ENCODE measurements at places on chromosomes 16 and 17. TPM values are rescaled to one million over a fixed set of nuclear protein-coding genes. Genes with fewer than 3 reads are reported as not detected.

OVCA2 gene
- 38.7 TPM for total RNA-seq

CAVIN1 gene
- 644 TPM for total RNA-seq

TMEM95 gene
- not detected for total RNA-seq

CCL2 gene
- total RNA-seq: 126 TPM

MYCBPAP gene
- under 0.01 TPM for total RNA-seq

FBF1 gene
- 5.3 TPM for total RNA-seq

HASPIN gene
- 3.9 TPM for total RNA-seq

SHMT1 gene
- total RNA-seq: 8.1 TPM

DNA sequence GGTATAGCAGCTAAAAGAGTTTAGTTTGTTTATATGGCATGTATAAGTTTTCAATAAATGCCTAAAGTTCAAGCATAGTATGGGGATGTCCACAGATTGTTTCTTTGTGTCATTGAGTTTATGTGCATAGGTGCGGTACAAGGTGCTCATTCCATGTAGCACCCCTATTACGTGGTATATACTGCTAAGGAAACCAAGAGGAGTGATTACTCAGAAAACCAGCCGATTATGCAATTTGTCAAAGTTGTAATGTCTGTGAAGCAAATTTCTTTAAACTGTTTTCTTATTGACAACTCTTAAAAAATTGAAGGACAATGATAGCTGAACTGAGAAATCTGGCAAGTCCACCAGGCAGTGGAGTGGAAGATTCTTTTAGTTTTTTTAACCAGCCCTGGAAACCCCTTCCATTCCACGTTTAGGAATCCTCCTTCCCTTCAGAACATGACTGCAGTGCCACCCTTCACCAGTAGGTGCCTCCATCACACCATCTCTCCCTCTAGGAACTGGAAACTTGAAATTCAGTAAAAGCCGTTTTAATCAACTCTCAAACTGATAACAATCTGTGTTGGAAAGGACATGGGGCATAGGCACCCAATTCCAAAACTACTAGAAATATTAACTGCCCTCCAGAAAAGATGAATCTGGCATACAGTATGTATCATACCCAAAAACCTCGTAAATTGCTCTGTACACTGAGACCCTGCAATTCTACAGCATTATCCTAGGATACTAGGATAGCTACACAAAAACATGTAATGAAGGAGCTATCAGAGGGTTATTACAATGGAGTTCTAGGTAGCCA is 43.5 kb downstream of the REXO5 start:
- no peak overlapping the region for H3K4me3 ChIP-seq
- H3K27me3 ChIP-seq: no peaks in the 10 kb centered on the region
- no peak overlapping the region for H3K27ac ChIP-seq
- peaks cover 13% of the 10 kb centered on the region for H3K4me1 ChIP-seq

- H3K4me3 ChIP-seq: peak overlapping the region; percentile 13
- H3K27me3 ChIP-seq: no peaks in the 10 kb centered on the region
Observed at GRCh38 chr16:86761111-86762031, 183.0 kb downstream of the FOXL1 start.

- peak overlapping the region; percentile 59 for H3K27ac ChIP-seq
- no peak overlapping the region for H3K4me3 ChIP-seq
- H3K27me3 ChIP-seq: no peaks in the 10 kb centered on the region
- peaks cover 32% of the 10 kb centered on the region for H3K36me3 ChIP-seq
- peaks cover 34% of the 10 kb centered on the region for H3K4me1 ChIP-seq
Observed at GRCh38 chr17:81577278-81578000, 25.3 kb upstream of the FAAP100 start.

- peak overlapping the region; percentile 19 for H3K4me3 ChIP-seq
- H3K27me3 ChIP-seq: no peaks in the 10 kb centered on the region
- peak; percentile 100 for DNase-seq
- H3K4me1 ChIP-seq: peaks cover 19% of the 10 kb centered on the region
Observed at GRCh38 chr17:76671123-76671911, 27.8 kb upstream of the ST6GALNAC1 start.

GRCh38 chr16:4091240-4092012 is 24.8 kb downstream of the ADCY9 start:
- H3K4me1 ChIP-seq: peaks cover 19% of the 10 kb centered on the region
- no peaks in the 10 kb centered on the region for H3K36me3 ChIP-seq

DNA sequence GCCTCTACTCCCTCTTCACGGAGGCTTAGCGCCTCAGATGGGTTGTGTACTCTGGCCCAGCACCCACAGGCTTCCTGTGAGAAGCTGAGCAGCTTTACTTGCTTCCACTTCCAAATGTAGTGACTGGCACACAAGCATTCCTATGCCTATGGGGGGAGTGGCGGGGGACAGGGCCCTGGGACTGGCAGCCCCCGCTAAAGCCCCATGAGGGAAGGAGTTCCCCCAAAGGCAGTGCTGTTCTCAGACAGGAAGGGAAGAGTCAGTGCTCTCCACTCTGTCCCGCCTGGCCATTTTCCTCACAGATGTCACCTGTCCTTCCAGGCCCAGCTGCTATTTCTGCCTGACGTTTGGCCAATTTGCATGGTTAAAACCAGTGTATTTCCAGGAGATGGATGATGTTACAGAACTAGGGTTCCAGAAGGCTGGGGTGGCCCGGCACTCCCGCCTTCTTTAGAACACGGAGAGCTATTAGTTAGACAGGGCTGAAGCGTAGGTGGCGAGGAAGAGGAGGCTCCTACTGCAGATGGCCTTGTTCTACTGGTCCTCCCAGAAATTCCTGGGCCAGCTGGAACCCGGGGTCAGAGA is 83.9 kb upstream of the FBXO47 start:
- H3K4me3 ChIP-seq: no peak overlapping the region
- no peaks in the 10 kb centered on the region for H3K36me3 ChIP-seq
- no peak overlapping the region for H3K27ac ChIP-seq
- DNase-seq: no peak
- no peaks in the 10 kb centered on the region for H3K4me1 ChIP-seq

- H3K36me3 ChIP-seq: no peaks in the 10 kb centered on the region
- H3K27ac ChIP-seq: no peak overlapping the region
- H3K4me1 ChIP-seq: no peaks in the 10 kb centered on the region
- H3K4me3 ChIP-seq: no peak overlapping the region
Observed at GRCh38 chr17:57174591-57174990, 81.7 kb upstream of the MSI2 start.

GRCh38 chr17:44915321-44915726 is at the start of gene GFAP:
TSS of gene GFAP (minus strand) at chr17:44915500. CDS start at chr17:44915486, 14 bp downstream.
- no peak within 1 kb of the TSS for H3K27ac ChIP-seq
- H3K36me3 ChIP-seq: no peaks in the 10 kb centered on the region
- no peak within 1 kb of the TSS for H3K4me3 ChIP-seq
- H3K4me1 ChIP-seq: peaks cover 9% of the 10 kb centered on the region
- H3K27me3 ChIP-seq: peaks cover 9% of the 10 kb centered on the region
- no peak for DNase-seq

GRCh38 chr16:24969071-24969470 is 46.1 kb downstream of the ARHGAP17 start:
- peaks cover 3% of the 10 kb centered on the region for H3K4me1 ChIP-seq
- no peak for DNase-seq
- H3K27me3 ChIP-seq: no peaks in the 10 kb centered on the region

DNA sequence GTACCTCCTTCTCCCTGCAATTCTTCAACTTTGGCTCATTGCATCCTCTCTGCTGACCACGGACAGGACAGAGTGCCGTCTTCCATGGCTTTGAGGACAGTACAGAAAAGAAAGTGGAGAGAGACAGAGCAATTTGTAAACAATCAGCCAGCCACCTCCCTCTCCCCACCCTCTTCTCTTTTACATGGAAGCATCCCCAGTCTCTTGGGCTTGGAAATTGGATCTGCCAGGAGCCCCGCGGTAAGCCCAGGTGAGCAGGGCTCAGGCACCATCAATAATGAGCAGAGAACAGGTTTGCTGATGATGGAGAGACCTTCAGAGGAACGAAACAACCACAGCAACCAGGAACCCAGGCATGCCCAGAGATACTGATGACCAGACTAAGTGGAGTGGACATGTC is 194.9 kb upstream of the TNRC6C start:
- H3K4me1 ChIP-seq: no peaks in the 10 kb centered on the region
- DNase-seq: no peak
- H3K4me3 ChIP-seq: no peak overlapping the region
- peaks cover 24% of the 10 kb centered on the region for H3K27me3 ChIP-seq

DNA sequence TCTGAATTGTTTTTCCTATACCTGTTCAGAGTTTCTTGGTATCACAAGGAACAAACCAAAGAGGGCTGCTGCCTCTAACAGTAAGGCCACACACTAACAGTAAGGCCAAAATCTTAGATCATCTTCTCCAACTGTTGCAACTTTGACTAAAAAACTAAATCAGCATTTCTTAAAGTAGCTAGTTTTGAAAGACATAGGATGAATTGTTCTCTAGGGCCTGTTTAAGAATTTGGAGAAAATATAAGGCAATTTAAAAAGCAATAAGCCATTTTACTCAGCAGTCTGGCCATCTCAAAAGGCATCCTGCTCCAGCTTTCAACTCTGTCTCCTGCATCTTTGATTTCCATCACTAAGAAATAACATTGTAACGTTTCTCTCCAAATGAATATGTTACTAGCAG is 105.0 kb upstream of the MON1B start:
- H3K4me1 ChIP-seq: no peaks in the 10 kb centered on the region
- DNase-seq: no peak
- no peak overlapping the region for H3K27ac ChIP-seq
- no peaks in the 10 kb centered on the region for H3K36me3 ChIP-seq

- H3K36me3 ChIP-seq: peaks cover 58% of the 10 kb centered on the region
- H3K4me3 ChIP-seq: no peak overlapping the region
- H3K27ac ChIP-seq: no peak overlapping the region
- no peaks in the 10 kb centered on the region for H3K27me3 ChIP-seq
- H3K4me1 ChIP-seq: no peaks in the 10 kb centered on the region
- no peak for DNase-seq
Observed at GRCh38 chr17:81542431-81543338, 9.5 kb downstream of the FAAP100 start.

- no peaks in the 10 kb centered on the region for H3K4me1 ChIP-seq
- peak overlapping the region; percentile 79 for H3K4me3 ChIP-seq
- DNase-seq: peak; percentile 6
- no peaks in the 10 kb centered on the region for H3K36me3 ChIP-seq
Observed at GRCh38 chr17:6936370-6937028, 59.4 kb upstream of the ALOX12 start.

DNA sequence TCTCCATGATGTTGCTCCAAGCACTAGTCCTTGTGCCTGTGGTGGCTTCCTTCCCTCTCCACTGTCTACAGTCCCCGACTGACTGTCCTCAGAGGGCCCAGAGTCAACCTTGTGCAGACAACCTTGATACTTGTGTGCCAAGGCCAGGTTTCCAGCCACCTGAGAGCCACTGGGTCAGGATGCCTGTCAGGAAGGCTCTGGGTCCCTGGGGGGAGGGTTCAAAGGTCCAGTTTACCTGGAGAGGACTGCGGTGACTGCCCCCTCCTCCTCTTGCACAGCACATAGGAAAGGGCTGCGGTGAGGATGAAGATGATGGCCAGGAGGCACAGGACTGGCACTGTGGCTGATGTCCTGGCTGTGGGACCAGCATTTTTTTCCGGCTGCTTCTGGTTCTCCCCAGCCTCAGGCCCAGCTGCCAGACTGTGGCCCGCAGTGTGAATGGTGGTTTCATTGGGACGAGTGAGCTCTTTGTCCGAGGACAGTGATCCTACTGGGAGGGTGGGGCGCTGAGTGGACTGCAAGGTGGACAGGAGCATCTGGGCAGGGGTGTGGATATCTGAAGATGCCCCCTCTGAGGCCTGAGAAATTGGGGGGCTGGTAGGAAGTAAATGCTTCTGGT is 3.7 kb downstream of the MED11 start:
- no peaks in the 10 kb centered on the region for H3K36me3 ChIP-seq
- DNase-seq: no peak
- H3K4me3 ChIP-seq: no peak overlapping the region
- H3K27ac ChIP-seq: no peak overlapping the region

DNA sequence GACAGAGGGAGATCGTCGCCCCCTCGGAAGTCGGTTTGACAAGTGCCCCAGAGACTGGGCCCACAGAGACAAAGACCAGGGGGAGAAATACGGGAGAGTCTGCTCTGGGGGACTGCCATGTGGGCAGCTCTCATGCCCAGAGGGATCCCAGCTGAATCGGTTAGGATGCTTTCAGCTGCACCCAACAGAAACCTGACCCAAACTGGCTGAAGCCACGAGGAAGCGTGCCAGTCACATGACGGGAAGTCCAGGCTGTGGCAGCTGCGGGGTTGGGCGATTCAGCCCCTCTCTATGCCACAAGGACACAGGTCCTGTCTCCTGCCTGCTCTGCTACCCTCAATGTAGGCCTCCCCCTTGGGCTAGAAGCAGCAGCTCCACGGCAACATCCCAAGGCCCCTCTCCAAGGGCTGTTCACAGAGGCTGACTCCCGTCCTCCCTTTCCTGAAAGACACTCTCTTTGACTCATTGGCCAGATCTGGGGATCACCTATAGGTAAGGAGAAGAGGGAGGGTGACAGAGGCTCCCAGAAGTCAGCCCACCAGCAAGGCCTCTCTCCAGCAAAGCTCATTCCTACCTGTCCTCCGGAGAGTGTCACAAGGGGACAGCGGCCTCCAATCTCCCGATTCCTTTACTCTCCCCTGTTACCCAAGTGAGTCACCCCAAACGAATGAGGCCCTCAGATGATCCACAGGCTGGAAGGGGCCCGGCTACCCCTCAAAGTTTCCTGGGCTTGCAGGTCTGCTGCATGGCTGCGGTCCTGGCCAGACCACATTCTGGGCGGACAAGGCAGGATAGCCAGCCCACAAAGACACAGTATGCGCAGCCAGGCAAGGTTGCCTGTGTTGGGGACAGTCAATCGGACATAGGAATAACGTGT is 75.8 kb downstream of the RBFOX3 start:
- H3K27me3 ChIP-seq: no peaks in the 10 kb centered on the region
- no peaks in the 10 kb centered on the region for H3K4me1 ChIP-seq
- DNase-seq: no peak
- H3K36me3 ChIP-seq: no peaks in the 10 kb centered on the region
- no peak overlapping the region for H3K27ac ChIP-seq
- no peak overlapping the region for H3K4me3 ChIP-seq

DNA sequence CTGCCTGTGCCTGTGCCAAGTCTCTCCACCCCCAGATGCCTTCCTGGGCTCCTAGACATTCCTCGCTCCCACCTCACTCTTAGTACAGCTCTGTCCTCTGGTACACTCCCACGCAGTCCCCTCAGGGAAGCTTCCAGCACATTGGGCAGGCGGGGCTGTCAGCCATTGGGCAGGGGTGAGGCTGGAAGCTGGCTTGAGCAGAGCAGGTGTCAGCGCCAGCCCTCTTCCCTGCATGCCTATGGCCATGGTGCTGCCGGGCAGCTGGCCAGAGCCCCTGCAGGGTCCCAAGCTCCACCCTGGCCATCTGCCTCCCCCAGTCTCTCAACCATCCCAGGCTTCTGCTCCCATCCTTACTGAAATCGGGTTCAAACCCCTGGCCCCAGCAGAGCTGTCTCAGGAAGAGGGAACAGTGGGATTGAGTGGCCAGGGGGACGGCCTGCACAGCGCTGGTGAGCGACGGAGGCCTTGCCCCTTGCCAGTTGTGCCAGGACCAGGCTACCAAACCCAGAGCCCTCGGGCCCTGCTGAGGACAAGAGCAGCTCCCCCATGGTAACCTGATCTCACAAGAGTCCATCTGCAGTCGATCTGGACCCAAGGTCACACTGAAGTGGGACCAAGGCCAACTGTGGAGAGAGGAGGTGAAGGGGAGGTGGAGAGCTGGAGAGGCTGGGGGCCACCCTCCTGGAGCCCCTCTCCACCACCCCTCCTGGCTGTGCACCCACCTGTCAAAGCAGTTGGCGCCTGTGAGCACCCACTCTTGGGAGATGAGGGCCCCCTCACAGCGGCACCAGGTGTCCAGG is 2.4 kb upstream of the B9D1 start:
- no peak overlapping the region for H3K4me3 ChIP-seq
- H3K36me3 ChIP-seq: no peaks in the 10 kb centered on the region
- peaks cover 12% of the 10 kb centered on the region for H3K4me1 ChIP-seq
- H3K27ac ChIP-seq: no peak overlapping the region
- H3K27me3 ChIP-seq: no peaks in the 10 kb centered on the region

GRCh38 chr17:2963332-2964027 is 99.9 kb downstream of the OR1D5 start:
- DNase-seq: no peak
- H3K36me3 ChIP-seq: no peaks in the 10 kb centered on the region
- H3K27ac ChIP-seq: no peak overlapping the region
- H3K4me1 ChIP-seq: peaks cover 12% of the 10 kb centered on the region
